Kidney capillary endothelial cell (primary cell): ENCODE measurements at places on chromosomes 2 and 18.

GRCh38 chr2:144508172-144508851, 11.6 kb downstream of the ZEB2 start:
- DNase-seq, result no peak

DNA sequence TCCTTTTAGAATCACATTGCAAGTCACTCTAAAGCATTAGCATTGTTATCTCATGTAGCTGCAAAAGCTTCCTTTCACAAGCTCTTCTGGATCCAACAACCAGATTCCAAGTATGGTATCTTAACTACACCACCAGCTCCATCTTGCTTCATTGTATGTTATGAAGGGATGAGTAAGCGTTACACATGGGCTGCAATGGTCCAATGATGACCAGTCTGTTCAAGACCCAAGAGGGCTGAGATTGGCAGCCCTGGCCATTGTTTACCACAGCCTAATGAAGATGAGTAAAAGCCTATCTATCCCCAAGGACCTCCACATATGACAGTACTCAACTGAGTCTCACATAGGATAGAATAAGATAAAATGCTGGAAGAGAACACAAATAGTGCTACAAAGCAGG, 6.3 kb downstream of the CFLAR start:
- peak; percentile 21 for DNase-seq

DNA sequence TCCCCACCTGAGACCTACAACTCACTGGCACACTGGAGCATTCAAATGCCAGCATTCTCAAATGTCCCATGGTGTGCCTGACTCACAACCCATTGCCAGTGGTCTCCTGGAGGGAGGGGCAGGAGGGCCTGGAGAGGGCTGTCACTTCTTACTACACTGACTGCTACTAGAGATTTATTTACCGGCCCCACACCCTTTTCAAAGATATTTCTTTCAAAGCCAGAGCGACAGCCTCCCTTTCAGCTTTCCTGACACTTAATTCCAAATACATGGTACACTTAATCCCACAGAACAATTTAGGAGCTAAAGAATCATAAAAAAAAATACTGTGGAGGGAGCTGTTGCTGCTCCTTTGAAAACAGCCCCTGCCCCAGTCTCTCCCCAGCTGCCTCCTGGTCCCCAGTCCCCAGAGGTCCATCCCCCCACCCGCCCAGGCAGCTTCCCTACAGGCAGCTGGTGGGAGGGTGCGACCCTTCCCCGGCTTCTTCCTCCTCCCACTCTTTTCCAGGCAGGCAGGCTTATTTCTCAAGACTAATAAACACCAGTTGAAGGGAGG, 129.1 kb upstream of the SMAD2 start:
- DNase-seq, result no peak

GRCh38 chr18:11517704-11518103, 91.7 kb upstream of the SLC35G4 start:
- no peak for DNase-seq

DNA sequence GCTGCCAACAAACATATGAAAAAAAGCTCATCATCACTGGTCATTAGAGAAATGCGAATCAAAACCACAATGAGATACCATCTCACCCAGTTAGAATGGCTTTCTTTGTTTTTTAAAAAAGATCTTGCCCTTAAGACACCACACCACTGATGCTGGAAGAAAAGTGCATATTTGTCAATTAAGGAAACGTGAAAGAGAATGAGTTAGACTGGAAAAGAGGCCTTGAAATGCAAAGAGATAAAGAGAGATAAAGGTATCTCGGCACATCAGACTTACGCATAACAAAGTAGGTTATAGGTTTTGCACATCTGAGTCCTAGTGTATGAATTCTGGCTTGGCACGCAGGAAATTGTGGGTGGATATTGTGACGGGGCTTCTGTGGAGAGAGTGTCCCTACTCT, 149.5 kb downstream of the MTX2 start:
- no peak for DNase-seq

DNA sequence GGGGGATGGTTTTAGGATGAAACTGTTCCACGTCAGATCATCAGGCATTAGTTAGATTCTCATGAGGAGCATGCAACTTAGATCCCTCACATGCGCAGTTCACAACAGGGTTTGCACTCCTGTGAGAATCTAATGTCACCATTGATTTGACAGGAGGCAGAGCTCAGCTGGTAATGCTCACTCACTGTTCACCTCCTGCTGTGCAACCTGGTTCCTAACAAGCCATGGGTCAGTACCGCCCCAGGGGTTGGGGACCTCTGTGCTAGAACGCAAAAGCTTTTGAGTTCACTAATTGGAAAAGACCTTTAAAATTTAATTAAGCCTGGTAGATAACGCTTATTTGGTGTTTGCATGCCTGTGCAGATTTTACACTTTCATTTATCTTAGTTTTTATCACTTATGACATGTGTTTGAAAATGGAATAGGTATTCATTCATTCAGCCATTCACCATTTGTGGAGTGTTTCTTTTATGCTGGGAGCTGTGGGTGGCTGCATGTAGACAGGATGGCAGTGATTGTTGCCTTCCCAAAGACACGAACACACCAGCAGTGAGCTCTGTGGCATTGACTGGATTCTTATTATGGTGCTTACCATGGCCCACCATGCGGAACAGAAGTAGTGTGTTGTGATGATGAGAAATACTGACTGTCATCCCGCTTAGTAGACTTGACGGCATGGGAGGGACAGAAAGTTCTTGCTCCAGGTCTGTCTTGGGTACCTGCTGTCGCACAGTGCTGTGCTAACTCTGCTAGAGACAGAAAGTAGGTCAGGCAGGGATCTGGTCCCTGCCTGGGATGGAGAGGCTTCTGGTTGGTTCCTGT, 6.4 kb downstream of the RAB31 start:
- DNase-seq, result no peak

GRCh38 chr18:48129621-48130082, 199.2 kb upstream of the SMAD2 start:
- no peak for DNase-seq

DNA sequence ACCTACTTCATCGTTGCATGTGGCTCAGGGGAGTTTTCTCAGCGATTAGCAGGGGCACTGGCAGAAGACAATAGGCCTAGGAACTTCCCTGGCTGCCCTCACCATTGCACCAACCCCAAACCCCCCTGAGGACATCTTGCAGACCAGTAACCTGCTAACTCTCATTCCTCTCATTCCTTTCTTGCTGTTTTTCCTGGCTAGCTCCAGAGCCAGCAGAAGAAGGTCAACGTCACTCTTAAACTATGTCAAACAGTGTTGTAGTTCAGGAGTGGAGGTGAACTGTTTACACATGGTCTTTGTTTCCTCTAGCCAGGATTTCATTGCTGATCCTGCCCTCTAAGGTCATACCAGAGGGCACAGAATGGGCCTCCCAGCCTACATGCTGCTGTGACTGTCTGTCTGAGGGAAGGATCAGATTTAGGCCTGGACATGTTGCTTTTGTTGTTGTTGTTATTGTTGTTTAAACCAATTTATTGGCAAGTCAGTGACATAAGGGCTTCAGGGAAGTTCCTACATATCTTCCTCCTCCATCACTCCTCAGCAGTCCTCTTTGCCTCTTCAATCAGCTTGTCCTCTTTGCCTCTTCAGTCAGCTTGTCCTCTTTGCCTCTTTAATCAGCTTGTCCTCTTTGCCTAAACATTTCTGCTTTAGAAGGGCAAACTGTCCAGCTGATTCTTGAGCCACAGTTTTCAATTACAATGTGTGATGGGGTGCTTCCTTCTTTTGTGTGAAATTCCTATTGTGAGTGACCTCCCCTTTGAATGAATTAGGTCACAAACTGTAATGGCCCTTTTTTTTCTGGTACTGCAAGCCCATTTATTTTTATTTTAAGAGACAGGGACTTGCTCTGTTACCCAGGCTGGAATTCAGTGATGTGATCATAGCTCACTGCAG, 471.9 kb upstream of the TNP1 start:
- DNase-seq, result no peak

DNA sequence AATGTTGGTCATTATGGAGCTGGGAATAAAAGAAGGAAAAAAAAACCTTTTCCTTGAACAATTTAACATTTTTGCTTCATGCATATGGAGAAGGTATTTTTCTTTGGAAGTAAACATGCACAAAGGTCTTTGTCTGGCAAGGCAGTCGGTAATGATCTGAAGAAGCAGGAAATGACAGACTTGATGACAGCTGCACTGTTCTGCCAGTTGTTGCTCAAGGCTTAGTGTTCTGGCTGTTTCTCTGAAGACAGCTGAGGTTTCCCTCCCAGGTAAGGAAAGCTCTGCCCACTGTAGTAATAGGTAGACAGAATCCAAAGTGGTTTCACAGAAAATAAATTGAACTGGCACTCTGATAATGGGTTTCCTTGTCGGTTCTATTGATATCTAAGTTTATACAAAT, 308.4 kb upstream of the GCFC2 start:
- peak; percentile 12 for DNase-seq

DNA sequence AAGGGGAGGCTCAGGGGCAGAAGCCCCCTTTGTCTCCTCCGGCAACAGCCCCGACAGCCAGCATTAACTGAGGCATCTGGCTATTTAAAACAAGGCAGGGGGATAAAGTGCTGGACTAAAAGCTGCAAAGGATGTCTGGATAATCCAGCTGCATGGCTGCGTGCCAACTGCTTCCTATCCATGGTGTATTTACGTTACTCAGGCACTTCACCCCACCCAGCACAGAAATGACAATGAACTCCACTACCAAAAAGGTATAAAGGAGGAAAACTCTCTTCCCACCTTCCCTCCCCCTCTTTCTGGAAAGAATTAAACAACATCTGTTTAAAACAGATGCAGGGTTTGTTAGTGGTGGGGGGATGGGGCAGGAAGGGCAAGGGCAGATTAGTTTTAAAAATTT, 82.5 kb downstream of the SPRED2 start:
- peak; percentile 56 for DNase-seq

GRCh38 chr2:112605926-112606325, 21.5 kb downstream of the CHCHD5 start:
- DNase-seq, result no peak

DNA sequence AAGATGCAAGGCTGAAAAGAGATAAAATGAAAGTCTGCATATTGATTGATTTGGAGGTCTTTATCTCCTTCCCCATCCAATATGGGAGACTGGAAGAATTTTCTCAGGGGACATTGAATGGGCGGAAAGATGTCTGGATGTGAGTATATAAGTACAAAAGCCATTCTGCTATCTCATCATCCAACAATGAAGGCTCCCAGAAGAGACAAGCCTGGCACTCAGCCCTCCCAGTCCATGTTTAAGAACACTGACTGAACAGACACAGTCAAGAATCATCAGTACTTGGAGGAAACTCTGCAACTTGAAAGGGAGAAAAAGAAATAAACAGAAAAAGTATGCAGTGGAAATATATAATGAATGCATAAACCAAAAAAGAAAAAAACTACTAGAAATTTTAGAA, 80.9 kb downstream of the PTRHD1 start:
- DNase-seq, result no peak

DNA sequence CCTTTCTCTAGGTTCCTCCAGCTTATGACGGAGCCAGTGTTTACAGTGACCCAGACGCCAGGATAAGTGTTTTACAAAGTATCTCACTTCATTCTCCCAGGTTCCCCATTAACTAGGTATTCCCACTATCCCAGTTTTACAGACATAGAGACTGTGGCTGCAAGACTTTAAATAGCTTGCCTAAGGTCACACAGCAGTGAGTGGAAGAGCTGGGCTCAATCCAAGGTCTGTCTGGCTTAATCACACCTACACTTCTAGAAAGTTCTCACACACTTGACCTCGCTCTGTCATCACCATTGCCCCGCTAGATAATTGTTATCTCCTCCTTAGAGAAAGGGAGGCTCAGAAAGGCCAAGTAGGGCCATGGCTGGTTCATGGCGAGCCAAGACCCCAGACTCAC, 110.2 kb downstream of the ANTXR1 start:
- no peak for DNase-seq

- DNase-seq, result no peak
These were observed 505.4 kb downstream of the SUCLG1 start for GRCh38 chr2:83953697-83954096.

DNA sequence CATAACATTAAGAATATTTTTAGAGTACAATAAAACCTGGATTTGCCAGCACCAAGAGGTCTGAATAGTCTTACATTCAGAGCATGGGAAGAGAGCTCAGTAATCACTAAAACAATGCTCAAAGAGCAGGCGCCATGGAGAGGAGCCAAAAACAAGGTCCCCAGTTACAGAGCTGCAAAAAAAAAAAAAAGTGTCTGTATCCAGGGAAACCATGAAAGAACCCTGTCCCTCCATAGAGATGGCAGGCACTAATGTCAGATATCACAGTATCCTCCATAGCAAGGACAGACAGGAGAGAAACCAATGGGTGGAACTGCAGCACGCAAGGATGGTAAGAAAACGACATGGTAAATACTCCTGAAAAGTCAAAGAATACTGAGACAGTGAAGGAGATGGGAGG, 19.5 kb downstream of the FBXO15 start:
- DNase-seq, result no peak

DNA sequence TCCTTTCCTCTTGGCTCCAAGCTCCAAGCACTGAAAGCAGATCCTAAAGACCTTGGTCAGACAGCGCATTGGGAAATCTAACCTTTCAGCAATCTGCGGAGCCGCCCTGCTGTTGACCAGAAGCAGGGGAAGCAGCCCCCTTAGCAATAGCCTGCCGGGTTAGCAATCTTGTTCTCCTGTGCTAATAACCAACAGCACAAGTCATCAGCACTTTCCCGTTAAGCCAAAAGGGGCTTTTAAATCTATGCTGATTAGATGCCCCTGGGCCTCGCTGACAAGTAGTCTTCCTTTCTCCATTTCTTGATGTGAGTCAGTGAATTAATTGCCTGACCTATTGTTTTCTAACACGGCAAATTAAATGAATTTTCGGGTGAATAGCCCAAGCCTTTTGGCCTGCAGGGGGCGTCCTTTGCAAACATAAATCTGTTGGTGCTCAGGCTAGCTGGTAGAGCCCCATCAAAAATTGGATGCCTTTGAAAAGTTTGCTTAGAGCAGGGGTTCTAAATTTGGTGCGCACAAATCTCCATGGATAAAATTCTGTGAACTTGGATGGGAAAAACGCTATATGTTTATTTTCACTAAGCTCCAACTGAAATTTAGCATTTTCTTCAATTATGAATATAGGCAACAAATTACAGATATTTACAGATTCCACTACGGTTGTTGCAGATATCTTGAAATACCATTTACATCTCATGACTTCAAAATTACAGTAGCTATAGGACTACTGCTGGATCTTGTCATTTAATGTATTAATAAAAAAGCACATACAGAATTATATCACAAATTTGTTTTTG, 24.6 kb downstream of the MAIP1 start:
- peak; percentile 89 for DNase-seq

DNA sequence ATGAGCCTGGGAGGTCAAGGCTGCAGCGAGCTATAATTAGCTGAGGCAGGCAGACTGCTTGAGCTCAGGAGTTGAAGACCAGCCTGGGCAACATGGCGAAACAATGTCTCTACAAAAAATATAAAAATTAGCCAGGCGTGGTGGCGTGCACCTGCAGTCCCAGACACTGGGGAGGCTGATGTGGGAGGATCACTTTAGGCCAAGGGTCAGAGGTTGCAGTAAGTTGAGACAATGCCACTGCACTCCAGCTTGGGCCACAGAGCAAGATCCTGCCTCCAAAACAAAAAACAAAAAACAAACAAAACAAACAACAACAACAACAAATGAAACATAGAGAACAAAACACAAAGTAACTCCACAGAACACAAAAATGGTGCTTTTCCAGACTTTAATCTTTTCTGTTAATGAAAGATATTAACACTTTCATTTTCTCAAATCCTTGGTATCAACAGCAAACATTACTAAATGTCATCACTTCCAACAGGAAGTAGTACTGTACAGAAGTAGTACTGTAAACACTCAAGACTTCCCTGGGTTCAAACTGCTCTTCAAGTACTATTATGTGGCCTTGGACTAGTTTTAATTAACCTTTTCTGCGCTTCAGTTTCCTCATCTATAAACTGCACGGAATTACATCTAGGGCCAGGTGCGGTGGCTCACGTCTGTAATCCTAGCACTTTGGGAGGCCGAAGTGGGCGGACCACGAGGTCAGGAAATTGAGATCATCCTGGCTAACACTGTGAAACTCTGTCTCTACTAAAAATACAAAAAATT, 27.9 kb downstream of the PUM2 start:
- no peak for DNase-seq
